ENCODE measurements at places on chromosomes 4 and X.

- no peak for DNase-seq
Observed at GRCh38 chrX:23435575-23435974, 100.9 kb downstream of the PTCHD1 start.

DNA sequence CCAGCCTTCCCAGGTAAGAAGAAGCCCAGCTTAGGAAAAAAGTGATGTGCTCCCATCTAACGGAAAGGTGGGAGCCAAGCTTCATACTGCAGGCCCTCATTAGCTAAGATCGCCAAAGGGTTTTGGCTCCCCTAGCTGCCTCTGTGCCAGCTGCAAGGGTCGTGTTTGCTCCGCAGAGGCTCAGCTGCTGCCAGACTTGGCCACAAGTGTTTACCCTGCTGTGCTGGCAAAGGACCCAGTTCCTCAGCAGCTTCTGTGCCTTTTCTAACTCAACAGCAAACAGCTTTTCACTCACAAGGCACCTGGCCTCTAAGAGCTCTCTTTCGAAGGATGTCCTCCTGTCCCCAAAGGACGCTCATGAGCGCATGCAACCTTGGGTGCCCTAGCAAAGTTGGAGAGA is 12.2 kb upstream of the VMA21 start:
- DNase-seq: no peak

- DNase-seq: no peak
Observed at GRCh38 chr4:76858319-76858718, 39.6 kb downstream of the SOWAHB start.

DNA sequence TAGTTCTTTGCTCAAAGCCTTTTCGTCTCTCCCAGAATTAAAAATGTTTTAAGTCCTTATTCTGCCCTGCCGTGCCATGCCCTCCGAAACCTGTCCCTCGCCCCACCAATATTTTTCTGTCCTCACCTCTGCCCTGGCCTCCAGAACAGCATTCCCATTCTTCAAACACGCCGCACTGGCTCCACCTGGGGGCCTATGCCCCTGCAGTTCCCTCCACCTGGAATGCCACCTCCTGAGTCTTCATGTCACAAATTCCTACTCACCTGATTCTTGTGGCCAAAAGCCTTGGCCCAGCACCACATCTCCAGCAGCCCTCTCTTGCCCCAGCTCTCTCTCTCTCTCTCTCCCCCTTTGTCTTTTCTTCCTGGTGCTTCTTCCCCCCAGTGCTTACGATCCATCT is 91.6 kb downstream of the APBB2 start:
- no peak for DNase-seq

- no peak for DNase-seq
Observed at GRCh38 chrX:156003486-156004185, 6.1 kb downstream of the IL9R start.

DNA sequence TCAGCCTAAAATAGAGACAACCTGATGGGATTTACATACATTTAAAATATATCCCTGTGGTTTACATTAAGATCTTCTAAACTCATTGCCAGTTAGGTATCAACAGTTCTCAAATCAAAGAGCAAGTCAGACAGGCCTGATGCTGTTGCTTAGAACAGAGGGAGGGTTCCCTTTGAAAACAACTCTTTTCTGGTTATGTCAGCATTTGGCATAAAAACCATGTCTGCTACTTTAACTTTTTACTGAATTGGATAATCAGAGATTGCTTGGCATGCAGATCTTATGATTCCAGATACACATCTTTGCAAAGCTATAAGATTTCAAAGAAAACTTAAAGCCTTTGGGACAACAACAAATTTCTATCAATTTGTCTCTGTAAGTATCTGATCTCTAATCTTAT is 140.8 kb downstream of the CPE start:
- DNase-seq: no peak

- DNase-seq: no peak
Observed at GRCh38 chr4:112895811-112896608, 153.4 kb upstream of the ANK2 start.

GRCh38 chr4:151415978-151416377 is 7.0 kb downstream of the FHIP1A start:
- DNase-seq: no peak

GRCh38 chr4:10011885-10012284 is 9.4 kb downstream of the SLC2A9 start:
- no peak for DNase-seq

GRCh38 chr4:106369456-106370060 is 980 bp upstream of the GIMD1 start:
- DNase-seq: no peak

DNA sequence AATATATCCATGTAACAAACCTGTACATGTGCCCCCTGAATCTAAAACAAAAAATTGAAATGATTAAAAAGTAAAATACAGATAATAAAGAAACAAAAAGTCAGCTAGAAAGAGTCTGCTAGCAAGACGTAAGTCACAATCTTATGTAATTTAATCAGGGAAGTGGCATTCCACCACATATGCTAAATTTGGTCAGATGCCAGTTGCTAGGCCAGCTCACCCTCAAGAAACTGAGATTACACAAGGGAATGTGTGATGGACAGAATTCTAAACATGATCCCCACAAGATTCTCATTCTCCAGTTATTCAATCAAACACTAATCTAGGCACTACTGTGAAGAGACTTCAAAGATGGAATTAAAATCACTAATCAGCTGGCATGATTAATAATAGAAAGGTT is 689.3 kb downstream of the CENPC start:
- no peak for DNase-seq

DNA sequence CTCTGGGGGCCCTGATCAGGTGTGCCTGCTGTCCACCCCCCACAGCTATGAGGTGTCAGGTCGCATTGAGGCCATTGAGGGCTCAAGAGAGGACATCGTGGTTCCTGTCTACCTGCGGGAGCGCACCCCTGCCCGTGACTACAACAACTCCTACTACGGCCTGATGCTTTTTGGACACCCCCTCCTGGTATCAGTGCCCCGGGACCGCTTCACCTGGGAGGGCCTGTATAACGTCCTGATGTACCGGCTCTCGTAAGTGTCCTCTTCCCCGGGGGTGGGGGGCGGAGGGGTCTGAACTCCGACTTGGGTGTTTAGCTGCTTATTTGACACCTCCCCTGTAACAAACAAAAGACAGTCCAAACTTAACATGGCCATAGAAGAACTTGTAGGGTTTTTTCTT is 10.5 kb downstream of the USP11 start:
- no peak for DNase-seq

DNA sequence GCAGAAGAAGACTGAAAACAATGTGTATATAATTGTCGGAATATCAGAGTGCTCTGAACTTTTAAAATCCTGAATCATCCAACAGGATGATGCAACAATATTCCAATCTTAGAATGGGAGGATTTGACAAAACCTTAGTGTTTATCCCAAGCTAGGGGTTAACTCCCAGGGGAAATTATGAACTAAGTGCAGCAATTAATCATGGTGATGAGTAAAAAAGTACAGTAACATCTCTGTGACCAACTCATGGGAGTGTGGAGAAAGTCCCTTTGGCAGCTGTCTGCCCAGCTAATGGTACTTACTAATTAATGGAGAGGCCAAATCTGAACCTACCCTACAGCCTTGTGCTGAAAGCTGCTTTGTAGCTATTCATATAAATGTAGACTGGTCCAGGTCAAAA is 257.6 kb upstream of the DDX53 start:
- no peak for DNase-seq

- DNase-seq: no peak
Observed at GRCh38 chr4:6658209-6658595, 17.7 kb downstream of the MRFAP1 start.

- peak; percentile 6 for DNase-seq
Observed at GRCh38 chr4:78776729-78777575, 802 bp downstream of the BMP2K start.

- no peak for DNase-seq
Observed at GRCh38 chr4:55351824-55352223, 5.8 kb downstream of the SRD5A3 start.

DNA sequence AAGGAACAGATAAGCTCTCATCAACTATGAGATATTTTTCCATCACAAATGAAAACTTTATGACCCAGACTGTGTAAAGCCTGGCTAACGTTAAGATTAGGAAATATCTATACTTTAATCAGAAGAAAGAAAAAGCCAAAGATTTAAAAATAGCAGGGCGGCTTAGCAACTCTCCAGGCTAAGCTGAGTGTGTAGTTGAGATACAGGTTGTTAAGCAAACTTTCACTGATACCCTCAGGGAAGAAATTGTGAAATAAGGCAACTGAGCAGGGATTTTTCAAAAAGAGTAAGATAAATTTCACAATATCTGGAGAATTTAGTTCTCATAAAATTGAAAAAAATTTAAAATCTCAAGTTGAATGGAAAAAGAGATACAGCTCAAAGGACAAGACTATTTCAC is 382.0 kb downstream of the RAPGEF2 start:
- no peak for DNase-seq

GRCh38 chr4:173046818-173047217 is 121.8 kb upstream of the GALNT7 start:
- no peak for DNase-seq

DNA sequence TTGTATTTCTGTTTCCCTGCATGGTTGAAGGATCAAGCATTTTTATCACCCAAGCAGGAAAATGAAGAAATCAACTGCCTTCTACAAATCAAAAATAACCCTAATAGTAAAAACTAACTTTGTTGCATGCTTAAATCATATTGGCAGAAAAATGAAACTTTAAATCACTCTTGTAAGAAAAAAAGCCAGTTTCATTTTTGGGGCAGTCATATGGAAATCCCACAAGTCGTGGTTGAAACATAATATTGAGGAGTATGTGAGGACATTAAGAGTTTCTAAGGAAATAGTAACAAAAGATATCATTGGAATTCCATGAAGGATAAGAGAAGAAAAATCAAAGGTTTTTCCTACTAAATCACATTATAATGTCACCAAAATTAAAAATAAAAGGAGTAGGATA is 8.4 kb downstream of the TEC start:
- DNase-seq: no peak

GRCh38 chr4:86283371-86283770 is 76.5 kb downstream of the MAPK10 start:
- no peak for DNase-seq

GRCh38 chr4:105025263-105026017 is 121.2 kb upstream of the TET2 start:
- DNase-seq: no peak

DNA sequence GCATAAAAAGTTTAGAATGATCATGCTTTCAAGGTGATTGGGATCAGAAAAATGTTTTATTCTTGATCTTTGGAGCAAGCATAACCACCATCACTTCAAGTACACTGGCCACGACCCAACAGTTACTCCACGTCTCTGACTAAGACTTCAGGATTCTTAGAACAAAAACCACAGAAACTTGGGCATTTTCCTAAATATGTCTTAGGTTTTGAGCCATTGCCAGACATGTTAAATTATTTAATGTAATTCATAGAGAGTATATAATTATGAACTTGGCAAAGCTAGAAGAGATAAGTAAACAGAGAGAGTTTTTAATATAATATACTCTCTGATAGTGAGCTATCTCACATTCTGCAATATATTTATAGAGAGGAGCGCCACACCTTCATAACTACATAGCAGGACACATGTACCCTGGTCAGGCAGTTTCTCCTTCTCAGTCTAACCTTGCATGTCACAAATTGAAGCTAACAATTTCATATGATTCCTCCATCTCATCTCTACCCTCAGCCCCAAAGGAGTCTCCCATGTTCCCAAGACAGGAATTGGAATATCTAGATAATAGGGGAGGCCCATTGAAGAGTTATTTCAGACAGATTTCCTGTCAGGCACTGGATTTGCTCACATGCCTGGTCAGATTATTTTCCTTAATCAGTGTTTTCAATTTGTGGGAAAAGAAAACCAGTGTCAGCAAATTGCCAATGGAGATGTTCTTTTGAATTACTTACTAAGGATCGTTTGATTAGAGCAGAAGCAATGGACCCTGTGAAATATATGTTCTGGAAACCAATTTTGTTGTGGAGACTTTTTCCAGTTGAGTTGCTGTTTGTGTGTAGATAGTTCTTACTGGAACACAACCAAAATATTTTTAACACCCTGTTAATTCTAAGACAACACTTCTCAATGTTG is 61.7 kb upstream of the GUCY1A1 start:
- DNase-seq: no peak

GRCh38 chr4:77187322-77187721 is 30.3 kb downstream of the CCNG2 start:
- DNase-seq: no peak

- no peak for DNase-seq
Observed at GRCh38 chr4:152956650-152957436, 20.7 kb downstream of the FHDC1 start.

DNA sequence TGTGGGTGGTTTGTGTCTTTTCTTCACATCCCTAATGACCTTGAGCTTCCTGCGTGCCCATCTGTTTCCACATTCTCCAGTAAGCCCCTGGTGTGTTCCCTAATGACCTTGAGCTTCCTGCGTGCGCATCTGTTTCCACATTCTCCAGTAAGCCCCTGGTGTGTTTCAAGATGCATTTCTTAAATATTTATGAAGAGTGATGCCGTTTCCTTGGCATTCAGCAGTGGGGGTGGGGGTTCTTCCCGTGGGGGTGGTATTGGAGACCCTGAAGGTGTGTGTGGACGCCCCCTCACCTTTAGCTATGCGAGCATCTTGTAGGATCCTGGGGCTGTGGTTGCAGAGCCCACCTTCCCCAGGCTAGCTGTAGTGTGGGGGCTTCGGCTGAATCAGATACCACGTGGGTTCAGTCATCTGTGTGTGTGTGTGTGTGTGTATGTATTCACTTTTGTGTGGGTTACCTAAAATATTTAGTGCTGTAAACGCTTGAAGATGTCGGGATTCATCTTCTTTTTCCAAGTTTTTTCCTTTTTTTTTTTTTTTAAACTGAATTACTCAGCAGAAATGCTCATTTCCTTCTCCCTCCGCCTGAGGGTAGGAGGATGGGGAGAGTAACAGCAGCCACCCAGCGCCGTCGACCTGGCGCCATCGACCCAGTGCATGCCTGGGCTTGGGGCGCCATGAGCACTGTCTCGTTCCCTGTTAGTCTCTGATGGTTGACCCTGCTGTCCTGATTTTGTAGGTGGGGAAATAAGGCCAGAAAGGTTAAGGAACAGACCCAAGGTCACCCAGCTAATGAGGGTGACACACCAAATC is 9.9 kb downstream of the NSG1 start:
- DNase-seq: no peak

DNA sequence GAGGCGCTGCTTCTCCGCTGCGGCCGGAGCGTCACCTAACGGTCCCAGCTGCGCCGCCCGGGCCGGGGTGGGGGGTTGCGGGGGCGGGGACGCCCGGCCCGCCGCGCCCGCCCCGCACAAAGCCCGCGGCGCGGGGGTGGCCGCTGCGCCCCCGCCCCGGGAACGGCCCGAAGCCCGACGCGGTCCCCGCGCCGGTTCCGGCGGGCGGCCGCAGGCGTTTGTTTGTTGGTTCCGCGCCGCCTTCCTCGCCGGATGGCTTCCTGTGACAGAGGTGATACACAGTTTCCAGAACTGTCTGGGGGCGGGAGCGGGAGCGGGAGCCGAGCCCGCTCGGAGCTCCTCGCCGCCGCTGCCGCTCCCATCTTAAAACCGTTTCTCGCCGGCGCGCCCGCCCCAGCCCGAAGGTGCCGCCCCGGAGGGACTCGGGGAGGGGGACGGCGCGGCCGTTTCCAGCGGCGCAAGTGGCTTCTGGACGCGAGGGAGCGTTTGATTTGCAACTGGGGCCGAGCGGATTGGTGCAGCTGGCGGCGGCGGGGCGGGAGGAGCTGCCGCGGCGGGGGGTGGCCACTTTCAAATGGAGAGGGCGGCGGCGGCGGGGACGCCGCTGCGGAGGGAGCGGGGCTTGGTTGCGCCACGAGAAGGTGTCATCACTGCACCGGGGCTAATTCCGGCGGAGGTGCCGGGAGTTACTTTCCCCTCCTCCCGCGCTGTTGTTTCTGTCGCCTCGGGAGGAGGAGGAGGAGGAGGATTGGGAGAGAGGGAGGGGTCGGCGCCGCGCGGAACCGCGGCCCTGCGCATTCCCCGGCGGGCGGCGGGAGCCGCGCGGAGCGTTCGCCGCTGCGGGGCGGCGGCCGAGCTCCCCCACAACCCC is 2.3 kb downstream of the JADE1 start:
- peak; percentile 63 for DNase-seq
